ENCODE measurements at places on chromosomes 16 and 17.

DNA sequence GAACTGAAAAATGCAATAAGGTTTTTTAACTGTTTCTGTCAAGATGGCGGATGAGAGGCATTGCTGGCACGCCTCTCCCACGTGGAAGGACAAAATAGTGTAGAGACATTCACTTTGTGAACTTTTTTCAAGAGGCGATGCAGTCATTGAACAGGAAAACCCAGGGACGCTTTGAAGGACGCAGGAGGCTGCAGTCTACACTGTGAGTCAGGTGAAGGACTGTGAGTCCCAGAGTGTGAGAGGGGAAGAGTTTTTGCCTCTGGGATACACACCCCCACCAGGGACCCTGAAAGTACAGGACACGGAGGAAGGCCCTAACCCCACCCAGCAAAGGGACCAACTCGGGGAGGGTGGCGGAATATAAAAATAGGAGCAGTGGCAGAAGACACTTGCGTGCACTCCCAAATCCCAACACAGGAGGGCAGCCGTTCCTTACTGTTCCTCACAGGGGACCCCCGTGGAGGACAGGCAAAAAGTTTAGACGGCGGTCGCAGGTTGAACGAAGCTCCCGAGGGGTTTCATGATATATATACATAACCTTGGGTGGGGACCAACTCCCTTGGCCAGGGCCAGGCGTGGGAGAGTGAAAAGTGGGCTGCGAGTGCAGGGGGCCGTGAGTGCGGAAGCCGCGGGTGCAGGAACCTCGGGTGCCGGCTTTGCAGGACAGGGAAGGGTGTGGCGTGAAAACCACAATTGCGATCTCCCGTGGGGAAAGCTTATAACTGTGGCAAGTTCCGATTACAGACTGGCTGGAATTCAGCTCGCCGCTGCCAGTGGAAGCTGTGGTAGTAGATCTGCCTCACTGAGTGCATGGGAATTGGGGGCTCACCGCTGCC, 82.0 kb upstream of the ALOX12 start:
- peak; percentile 40 for DNase-seq

DNA sequence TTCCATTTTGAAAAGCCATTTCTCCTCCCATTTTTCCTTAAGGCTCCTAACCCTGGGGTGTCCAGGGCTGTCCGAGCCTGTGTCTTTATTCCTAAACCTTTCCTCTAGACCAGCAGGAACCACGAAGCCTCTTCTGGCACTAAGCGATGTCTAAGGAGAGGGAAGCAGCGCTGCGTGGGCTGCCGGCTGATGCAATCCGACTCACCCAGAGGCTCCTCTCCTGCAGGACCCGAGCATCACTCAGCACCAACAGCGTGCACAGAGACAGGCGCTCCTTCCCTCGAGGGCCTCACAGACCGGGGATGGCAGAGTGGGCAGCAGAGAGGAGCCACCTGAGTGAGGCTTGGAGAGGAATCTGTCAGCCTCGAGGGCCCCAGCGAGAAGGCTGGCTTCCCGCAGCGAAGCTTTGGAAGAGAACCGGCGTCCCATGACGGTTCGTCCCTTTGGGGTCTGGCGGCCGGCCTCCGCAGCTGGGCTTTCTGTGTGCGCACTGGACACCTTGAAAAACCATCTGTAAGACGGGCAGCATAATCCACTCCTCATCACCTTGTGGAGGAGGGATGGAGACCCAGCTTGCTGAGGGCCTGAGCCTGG, 174.3 kb downstream of the FOXL1 start:
- no peak for DNase-seq

DNA sequence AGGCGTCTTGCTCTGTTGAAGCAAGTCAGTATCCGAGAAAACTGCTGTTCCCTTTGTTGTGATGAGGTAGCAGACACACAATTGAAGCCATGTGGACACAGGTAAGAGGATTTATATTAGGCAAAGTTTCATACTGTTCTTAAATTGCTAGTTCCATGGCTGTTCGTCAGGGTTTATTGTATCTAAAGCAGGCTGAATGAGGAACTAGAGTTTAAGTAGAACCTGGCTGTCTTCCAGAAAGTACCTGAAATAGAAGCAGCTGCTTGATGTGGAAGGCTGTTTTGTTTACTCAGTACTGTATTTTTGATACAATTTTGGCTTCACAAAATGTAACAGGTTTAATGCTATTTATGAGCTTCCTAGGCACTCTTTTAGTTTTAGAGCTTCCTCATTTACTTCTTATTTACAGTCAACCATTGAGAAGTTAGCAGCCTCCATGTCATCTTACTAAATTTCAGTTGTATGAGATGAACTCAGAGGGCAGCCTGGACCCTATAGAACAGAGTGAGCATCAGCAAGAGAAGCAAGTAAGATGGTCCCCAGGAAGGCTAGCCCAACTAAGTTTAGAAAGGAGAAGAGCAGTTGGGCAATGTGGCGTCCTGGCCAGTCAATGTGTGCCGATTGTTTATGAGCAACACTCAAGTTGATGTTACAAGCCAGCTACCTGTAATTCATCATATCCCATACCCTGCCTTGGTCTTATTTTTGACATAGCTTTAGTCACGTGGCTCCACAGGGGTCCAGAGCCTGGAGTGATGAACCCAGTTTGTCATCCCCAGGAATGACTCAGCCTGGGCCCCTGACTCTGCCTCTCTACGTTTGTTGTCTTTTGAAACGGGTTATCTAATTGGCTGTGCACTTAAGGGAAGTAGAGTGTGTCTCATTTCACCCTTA, 9.7 kb upstream of the ARL2BP start:
- no peak for DNase-seq

- DNase-seq: no peak
Observed at GRCh38 chr17:1898332-1898731, 68.5 kb downstream of the RPA1 start.

DNA sequence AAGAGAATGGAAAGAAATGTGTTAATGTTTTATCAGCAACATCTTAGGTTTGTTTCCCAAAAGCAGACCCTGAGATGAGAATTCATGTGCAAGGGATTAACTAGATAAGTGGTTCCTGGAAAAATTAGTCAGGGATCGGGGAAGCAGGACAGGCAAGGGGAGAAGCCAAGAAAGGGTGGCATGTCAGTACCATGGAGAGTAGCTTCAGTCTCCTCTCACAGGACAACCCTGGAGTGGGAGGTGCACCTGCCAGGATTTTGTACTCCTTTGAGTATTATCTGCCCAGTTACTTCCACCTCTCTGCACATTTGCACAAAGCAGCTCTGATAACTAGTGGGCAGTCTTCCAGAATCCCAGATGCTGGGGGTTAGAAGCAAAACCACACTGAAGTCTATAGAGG, 117.0 kb downstream of the RGS9 start:
- no peak for DNase-seq

DNA sequence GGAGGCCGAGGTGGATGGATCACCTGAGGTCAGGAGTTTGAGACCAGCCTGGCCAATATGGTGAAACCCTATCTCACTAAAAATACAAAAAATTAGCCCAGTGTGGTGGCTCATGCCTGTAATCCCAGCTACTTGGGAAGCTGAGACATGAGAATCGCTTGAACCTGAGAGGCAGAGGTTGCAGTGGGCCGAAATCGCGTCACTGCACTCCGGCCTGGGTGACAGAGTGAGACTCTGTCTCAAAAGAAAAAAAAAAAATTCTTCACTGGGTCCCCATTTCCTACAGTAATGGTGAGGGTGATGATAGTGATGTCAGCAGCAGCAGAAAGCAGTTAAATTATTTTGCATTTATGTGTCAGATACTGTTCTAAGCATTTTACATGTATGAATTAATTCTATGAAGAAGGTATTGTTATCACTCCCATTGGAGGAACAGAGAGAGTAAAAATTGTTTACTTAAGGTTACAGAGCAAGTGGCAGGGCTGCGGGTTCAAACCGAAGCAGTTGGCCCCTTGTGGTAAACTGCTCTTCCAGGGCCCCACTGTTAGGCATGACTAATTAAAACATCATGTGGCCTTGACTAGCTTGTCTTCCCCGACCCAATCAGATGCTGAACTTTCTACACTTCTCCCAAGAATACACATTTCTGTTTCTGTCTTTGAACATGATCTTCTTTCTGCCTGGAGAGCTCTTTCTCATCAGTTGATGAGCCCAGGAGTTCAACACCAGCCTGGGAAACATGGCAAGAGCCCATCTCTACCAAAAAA, 45.8 kb downstream of the STAT3 start:
- DNase-seq: no peak

GRCh38 chr17:11548398-11548797, 49.9 kb upstream of the DNAH9 start:
- no peak for DNase-seq

DNA sequence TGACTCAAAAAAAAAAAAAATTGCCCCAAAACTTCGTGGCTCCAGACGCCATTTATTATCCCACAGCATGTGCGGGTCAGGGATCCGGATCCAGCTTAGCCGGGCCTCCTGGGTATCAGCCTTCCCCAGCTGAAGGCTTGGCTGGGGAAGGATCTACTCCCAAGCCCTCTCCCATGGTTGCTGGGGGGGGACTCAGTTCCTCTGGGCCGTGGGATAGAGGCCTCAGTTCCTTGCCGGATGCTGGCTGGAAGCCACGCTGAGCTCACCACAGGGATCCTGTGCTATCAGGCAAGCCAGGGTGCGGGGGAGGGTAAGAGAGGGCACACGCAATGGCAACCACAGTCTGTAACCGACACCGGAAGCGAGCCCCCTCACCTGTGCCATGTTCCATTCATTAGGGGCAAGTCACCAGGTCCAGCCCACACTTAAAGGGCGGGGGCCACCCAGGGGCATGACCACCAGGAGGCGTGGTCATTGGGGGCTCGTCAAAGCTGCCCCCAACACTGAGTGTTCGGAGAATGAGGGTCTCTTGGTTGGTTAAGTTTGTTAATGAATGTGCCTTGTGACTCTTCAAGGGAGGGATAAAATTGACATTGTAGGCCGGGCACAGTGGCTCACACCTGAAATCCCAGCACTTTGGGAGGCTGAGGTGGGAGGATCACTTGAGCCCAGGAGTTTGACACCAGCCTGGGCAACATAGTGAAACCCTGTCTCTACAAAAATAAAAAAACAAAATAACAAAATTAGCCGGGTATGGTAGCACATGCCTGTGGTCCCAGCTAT, 210.0 kb upstream of the GSE1 start:
- DNase-seq: no peak

DNA sequence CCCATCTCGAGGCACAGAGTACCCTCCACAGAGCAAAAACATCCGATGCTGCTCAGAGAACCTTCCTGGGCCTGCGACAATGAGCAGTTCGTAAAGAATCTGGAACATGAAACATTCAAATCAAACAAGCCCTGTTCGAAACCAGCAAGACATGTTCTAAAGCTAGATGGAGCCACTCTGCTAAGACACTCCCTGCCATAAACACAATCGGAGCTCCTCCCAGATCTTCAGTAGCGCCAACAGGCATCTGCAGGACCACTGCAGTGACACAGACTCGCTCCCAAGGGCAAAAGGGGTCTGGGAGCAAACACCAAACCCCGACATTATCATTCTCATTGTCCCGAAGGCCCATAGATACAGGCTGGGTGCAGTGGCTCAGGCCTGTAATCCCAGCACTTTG, 108.7 kb downstream of the ZFHX3 start:
- no peak for DNase-seq

DNA sequence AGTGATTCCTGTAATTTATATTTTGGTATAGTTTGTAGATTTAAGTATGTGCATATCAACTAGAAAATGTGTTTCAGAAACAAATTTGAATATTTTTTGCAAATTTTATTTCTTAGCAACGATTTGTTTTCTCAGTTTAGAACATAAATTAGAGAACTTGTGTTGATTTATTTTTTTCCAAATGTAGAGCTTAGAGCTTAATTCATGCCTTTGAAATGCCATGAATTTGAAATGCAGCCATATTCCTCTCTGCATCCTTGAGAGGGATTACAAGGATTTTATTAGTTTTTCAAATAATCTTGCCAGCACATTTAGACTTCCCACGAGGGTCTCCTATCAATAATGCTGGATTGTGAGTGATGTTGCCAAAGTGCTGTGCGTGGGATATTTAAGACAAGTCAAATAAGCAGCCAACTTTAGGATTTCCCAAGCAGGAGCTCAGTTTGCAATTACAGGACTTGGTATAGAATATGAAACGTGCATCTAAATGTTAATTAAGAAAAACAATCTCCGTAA, 6.7 kb upstream of the SMPD3 start:
- no peak for DNase-seq

DNA sequence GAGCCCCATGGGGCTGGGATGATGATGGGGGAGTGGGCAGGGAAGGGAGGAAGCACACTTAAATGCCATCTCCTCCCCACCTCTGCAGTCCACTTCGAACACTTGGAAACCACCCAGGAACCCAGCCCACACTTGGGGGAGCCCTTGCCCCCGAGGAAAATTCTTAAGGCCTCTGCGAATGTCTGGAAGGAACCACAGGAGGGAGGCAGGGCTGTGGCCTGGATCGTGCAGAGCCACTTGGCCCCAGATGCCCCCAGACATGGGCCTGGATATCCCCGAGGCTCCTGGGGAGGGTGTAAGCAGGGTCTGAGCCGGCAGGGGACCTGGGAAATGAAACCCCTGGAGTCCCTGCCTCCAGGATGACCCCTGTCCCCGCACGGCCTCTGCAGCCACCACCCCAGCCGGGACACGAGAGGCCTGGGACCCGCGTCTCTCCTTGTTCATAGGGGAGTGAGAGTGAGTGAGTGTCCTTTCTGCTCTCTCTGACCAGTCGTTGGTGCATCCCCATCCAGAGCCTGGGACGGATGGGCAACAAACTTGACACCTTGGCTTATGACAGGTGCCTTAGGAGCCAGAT, 11.8 kb upstream of the MTSS2 start:
- DNase-seq: no peak

GRCh38 chr16:17557949-17558348, 87.2 kb upstream of the XYLT1 start:
- DNase-seq: no peak

DNA sequence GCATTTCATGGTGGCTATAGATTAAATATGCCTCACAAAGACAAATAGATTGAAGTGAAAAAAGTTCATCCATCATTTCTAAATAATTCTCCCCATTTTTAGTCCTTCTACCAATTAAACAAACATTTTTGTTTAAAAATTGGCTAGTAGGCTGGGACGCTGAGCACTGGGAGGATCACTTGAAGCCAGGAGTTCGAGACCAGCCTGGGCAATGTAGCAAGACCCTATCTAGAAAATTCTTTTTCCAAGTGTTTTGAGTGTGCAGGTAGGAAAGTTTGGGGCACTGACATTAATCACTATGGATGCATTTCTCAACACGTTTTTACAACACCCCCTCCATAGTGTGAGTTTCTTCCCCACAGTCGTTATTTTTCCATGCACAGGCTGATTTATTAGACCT, 56.7 kb downstream of the MRC2 start:
- DNase-seq: no peak

DNA sequence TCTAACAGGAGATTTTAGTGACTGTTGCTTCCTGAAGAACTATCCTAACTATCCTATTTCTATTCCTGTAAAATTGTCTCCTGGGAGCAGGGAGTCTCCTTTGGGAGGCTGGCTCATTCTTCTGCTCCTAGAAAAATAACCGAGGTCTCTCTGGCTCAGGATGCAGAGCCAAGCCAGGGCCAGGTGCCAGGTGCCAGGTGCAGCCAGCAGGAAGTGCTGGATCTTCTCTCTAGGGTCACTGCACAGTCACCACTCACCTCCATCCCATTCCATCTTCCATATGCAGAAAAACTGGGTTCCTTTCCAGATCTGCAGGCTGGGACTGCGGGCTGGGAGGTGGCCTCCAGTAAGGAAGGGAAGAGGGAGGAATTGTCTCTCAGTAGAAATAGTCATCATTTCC, 3.8 kb upstream of the TMC7 start:
- DNase-seq: no peak

- DNase-seq: no peak
Observed at GRCh38 chr17:41392278-41392677, 5.1 kb downstream of the KRT31 start.

GRCh38 chr17:13400491-13400890, 201.2 kb downstream of the HS3ST3A1 start:
- no peak for DNase-seq
